GM03348 (cell line): ENCODE measurements at places on chromosomes 4 and X.

- DNase-seq: no peak
Observed at GRCh38 chrX:30495468-30495867, 82.1 kb downstream of the TASL start.

- no peak for DNase-seq
Observed at GRCh38 chr4:25123236-25123635, 37.0 kb downstream of the SEPSECS start.

DNA sequence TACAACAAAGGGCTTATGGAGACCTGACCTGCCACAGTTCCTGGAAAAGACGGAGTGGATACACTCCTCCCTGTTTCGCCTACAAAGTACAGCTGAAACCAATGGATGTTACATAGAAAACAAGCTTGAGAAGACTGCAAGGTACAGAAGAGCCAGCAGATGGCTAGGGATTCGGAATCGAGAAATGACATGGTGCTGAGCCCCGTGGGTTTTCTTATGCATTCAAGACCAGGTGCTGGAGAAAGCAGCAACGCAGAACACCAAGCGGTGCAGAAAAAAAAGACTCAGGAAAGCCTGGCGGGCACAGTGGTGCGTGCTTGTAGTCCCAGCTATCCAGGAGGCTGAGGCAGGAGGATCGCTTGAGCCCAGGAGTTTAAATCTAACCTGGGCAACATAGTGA lies 13.8 kb downstream of the TIMM17B start:
- no peak for DNase-seq

DNA sequence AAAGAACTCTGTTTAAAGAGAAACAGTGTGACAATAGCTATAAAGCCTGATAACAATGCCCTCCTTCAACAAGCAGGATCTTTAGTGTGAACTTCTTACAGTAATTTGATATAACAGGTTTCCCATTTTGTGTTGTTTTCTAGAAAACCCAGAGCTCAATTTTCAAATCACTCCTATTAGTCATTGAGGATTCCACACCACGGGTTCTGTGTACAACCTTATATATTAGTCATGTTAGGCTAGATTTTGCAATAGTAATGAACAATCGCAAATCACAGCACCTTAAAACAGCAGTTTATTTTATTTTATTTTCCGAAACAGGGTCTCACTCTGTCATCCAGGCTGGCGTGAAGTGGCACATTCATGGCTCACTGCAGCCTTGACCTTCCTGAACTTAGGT lies 1020.9 kb upstream of the INTU start:
- DNase-seq: peak; percentile 37

- no peak for DNase-seq
Observed at GRCh38 chr4:158590306-158590705, 68.6 kb downstream of the RXFP1 start.

DNA sequence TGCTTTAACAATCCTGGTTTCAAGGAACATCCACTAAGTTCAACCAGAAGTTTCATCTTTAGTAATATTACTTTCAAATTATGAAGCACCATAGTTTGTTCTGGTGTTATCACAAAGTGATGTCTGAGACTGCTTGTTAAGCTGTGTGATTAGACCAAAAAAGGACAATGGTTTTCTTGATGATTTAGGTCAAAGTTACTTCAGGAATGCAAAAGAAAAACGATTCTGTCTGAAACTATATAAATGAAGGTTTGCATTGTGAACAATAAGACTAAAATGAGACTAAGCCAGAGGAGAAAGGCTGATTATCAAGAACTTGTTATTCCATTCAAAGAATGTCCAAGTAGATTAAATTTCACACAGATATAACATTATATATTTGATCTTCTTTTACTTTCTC lies 122.4 kb upstream of the ETNPPL start:
- peak; percentile 29 for DNase-seq

DNA sequence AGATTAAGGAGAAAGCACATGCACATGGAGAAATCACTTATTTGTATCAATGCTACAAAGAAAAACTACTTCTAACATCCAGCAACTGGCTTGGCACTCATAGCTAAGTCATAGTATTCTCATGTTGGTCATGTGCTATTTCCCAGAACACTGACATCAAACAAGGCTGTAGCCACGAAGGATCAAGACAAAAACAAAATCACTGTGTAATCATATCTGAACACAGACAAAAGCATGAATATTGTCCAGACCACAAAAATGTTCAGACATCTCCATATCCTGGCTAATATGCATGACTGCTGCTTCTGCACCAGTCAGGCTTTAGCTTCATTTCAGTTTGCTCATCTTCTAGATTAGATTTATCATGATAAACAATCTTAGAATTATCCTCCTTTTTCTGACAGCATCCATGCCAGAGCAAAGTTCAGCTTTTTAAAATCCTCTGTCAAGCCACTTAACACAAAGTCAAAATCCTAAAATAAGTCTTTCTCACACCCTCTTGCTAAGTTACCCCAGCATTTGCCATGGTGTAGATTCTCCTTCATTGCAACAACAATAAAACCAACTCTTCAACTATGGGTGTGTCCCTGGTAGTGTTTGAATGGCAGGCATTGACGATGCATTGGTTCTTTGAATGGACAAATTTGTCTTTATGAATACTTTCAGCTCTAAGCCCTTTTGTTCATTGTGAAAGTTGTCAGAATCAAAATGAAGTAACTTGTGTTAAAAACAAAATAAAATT lies 39.1 kb upstream of the NPFFR2 start:
- no peak for DNase-seq

- no peak for DNase-seq
Observed at GRCh38 chr4:189129044-189129694, 811.5 kb upstream of the FRG1 start.

GRCh38 chrX:4735299-4735698 lies 1021.9 kb upstream of the PRKX start:
- DNase-seq: no peak

DNA sequence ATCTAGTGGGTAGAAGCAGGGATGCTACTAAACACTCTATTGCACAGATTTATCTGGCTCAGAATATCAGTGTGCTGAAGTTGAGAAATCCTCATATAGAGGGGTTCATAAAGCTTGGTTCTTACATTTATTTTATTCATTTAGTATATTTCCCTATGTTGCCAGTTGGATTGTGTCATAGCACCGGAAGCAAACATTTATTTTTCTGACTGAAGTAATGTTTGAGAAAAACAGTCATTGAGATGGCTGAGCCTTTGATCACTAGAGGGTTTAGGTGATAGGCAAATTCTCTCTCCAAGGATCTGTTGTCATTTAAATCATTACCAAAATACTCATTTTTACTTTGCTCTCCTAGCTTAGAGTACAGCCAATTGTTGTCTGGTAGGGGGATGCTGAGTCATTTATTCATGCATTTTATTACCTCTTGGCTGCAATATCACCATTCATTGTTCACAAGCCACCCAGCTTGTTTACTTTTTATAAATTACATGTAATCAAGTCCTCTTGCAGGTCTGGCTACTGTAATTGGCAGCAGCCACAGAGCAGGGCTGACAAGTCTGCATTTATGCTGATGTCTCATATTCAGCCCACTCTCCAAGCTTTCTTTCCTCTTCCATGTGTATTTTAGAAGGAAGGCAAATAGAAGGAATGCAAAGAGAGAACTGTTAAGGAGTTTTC lies 15.2 kb downstream of the GAB1 start:
- no peak for DNase-seq

DNA sequence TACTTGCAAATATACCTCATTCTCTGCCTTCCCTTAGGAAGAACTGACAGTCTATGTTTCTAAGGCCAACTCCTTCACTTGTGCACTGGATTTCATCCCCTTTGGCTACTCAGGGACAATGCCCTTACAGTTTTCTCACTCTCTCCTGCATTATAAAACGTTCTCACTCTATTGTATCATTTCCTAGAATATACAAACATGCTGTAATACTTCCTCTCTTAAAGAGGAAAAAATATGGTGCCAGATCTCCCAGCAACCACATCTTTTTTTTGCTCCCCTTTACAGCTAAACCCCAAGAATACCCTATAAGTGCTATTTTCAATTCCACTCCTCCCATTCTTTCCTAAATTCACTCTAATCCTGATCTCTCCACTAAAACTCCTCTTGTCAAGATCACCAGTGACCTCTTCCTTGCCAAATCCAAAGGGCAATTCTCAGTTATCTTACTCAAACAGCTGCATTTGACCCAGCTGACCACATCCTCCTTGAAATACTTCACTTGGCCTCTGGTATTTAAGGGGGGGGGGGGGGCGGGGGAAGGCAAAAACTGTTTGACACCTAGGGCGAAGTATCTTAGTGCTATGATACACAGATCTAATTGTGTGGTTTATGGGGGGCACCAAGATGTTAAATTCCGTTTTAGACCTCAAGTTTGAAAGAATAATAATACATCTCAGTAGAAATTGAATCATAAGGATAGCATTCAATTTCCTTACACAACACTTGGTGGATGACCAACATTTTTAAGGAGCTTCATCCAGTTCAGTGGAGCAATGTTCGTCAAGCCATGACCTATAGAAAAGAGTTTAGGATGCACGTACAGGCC lies 1.6 kb downstream of the RCHY1 start:
- peak; percentile 5 for DNase-seq

DNA sequence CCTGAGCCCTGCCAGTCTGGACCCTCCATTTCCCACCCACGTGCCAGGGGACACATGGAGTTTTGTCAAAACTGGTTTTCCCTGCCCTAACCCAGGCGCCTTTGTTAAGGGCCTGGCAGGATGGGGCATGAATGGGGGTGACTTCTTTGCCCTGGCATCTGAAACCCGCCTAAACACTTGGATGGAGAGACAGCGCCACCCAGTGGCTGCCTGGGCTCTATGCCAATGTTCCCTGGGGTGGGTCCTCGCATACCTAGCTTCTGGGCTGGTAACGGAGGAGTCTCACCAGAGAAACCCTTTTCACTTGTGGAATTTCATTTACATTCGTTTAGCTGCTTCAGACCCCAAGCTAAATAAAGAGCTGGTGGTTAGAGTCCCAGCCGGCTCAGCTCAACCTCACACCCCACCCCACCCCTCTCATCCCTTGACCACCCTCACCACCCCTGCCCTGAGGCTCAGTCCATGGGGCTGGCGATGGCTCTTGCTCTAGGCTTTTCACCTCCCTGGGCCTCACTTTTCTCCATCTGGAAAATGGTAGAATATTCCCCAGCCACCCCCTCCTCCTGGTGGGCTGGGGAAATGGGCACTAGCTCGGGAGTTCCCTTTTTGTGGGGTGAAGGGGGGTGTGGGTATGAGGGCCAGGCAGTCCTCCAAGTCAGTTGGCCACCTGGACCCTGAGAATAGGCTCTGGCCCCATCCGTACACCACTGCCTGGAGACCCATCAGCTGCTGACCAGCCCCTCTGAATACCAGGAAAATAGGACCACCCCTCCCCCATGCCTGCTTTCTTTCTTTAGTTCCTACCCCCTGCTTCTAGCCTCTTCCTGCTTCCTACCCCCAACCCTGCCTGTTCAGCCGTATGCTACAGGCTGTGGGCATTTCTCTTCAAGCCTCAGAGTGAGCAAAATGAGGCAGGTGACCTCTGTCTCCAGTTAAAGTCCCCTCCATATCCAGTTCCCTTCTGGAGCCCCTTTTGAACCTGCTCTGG lies 57.1 kb upstream of the PJA1 start:
- peak; percentile 84 for DNase-seq

DNA sequence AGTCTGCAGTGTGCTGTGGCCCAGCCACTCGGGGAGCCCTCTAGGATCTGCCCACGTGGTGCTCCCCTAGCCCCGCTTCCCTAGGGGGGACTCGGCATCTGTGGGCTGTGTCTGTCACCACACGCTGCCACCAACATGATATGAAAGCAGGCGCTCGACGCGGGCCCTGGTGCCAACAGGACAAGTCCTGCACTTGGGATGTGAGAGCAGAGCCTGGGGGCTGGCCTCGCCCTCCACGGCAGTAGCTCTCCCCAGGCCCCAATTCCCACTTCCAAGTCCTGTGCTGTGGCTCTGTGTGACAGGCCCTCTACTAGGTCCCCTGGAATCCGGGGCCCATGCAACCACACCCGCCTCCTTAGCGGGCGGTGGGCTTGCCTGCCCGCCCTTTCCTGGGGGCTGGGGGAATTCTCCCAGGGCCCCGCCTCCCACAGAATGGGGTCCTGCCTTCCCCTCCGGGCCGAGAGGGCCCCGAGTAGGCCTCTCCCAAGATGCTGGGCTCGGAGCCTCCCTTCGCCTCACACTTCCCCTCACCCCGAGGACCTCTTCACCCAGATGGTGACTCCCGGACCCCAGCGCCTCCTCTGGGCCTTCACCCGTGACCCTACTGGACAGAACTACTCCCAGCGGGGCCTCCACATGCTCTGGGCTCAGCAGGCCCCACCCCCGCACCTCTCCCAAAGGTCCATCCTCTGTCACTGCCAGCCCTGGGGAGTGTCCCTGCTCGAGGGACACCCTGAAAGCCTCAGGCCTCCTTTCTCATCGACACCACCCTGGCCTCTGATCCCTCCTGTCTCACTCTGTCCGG lies 11.2 kb downstream of the LRPAP1 start:
- no peak for DNase-seq

GRCh38 chr4:55312489-55313101 lies 33.4 kb upstream of the SRD5A3 start:
- DNase-seq: peak; percentile 47

- peak; percentile 34 for DNase-seq
Observed at GRCh38 chr4:101238706-101239105, 108.6 kb downstream of the PPP3CA start.

DNA sequence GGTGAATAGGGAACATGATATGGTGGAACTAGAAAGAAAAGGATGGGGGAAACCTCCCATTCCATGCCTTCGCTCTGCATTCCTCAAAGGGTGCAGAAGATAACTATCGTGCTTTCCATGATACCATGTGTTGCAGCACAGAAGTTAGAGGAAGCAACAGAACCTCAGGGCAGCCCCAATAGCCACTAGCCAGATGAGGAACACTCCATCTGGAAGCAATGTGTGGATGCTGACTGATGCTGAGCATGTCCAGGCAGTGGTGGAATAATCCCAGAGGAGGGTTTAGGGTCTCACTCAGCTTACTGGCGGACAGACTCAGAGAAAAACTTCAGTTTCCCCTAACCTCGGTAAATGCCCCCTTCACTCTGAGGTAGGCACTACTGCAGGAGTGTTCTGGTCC lies 7.5 kb downstream of the SMIM10 start:
- no peak for DNase-seq

GRCh38 chr4:147015491-147015890 lies 69.8 kb upstream of the TTC29 start:
- DNase-seq: no peak
